Left lobe of liver (tissue), 2 donors: ENCODE measurements at places on chromosomes 7 and 10. TPM values are rescaled to one million over a fixed set of nuclear protein-coding genes. Genes with fewer than 3 reads are reported as not detected.

- no peak for DNase-seq
Measured at GRCh38 chr10:120719333-120719732, 131.8 kb upstream of the WDR11 start.

Gene WNT8B
- total RNA-seq, result not detected

- no peak for DNase-seq
Measured at GRCh38 chr10:108655057-108655456, 1268.3 kb downstream of the XPNPEP1 start.

DNA sequence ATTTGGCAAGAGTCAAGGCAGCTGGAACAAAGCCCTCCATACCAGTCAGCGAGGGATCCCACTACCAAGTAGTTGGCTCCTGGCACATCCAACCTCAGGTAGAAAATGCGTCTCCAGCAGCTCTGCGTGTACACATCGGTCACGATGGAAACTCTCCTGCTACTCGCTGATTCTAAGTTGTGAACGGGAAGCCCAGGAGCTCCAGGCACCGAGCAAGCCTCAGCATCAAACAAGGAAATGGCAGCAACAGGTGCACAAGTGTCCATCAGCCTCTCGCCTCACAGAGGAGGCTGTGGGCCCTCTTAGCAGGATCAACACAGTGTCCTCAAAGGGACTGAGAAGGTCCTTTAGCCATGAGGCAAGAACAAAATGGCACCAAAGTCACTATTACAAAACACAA, 127.0 kb downstream of the TCERG1L start:
- DNase-seq, result no peak

Gene CALHM3
- total RNA-seq, result not detected

DNA sequence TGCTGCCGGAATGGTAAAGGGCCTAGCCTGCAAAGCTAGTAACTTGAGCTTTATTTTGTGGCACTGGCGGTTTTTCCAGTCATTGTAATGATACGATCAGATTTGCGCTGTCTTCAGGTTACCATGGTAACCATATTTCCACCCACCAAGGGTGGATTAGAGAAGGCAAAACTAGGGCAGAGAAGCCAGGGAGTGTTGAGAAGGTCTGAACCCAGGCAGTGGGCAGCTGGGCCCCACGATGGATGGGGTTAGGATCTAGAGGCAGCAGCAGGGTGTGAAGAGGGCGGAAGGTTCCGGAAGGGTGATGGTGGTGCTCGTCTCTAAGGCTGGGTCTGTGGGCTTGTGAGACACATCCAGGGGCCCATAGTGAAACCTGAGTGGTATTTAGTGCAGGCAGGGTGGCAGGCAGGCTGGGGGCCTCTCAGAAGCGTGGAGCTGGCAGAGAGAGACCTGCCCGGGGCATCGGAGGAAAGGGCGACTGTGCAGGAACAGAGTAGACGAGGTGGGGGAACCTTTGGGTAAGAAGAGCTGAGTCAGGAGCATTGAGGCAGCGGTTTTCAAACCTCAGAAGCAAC, 87.9 kb upstream of the GTF2I start:
- no peak for DNase-seq

DNA sequence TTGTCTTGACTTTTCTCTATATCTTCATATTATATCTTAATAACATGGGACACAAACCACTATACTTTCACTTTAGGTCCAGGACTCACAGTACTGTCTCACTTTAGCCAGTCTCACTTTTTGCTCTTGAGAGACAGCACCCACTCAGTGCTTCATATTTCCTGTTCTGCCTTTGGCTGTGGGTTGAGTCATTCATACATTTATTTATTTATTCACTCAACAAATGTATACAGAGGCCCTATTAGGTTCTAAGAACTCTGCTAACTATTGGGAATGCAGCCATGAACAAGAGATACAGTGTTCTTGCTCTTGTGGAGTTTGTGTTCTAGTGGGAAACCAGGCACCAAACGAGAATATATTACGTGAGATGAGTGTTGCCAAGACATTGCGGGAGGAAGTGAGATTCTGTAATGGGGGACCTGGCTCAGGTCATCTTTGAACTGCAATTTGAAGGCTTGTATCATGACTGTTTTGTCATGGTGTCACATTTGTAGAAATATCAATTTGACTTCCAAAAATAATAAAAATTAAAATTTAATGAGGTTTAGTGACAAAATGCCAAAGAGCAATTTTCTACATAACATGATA, 190.1 kb downstream of the SDHAF3 start:
- DNase-seq, result no peak

DNA sequence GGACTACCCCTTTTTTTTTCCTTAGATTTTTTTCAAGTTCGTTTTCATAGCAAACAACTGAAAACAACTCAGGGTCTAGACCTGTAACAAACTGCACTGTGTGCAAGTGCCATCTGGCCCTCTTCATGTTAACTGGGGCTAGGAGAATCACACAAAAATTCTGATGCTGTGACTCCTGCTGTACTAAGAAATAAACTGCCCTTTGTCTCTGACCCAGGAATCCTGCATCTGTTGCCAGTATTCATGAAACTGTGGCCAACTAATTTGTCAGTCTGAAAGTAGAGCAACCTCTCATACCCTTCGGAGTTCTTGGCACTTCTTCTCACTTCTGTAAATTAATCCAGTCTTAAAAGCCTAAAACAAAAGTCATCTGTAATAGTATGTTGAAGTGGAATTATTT, 218.4 kb upstream of the PCDH15 start:
- DNase-seq, result no peak

GRCh38 chr7:27160546-27161213, 4.2 kb upstream of the HOXA7 start:
- DNase-seq, result peak; percentile 80

- no peak for DNase-seq
Measured at GRCh38 chr10:131870411-131870810, 30.4 kb upstream of the PPP2R2D start.

Gene SEC24C
- total RNA-seq, result 38.5 TPM

DNA sequence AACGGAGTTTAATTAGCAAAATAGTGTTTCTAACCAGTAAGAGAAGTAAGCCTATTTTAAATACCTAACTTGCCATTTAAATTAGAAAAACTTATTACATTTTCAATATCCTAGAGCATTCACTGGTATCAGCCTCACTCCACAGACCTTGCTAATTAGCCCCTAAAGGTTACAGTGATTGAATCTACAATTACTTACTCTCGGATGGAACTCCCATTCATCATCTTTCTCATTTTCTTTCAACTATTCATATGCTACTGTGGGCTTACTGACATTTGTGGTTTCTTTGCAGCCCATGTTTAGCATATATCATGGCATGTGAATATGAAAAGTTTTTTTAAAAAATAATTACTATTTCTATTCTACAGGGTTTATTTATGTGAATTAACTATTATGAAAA, 86.4 kb downstream of the GPR37 start:
- no peak for DNase-seq

GRCh38 chr10:112835217-112835715, 114.8 kb upstream of the TCF7L2 start:
- no peak for DNase-seq

Gene GTF2IRD1
- 10.3 TPM for total RNA-seq

DNA sequence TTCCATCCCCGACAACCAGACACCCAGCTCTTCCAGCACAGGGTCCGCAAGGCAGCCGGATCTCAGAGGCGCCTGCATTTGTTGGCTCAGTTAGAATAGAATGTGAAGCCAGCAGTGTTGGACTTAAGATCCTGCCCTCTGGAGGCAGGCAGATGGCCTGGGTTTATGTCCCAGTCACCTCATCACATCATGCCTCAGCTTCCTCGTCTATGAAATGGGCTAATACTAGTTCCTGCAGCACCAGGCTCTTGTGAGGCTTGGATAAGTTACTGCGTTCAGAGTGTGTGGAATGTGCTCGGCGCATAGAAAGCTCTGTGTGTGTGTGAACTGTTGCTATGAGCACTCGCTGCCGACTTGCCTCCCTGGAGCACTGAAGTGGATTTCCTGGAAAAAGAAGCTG, 202.5 kb upstream of the GPR26 start:
- no peak for DNase-seq

GRCh38 chr10:34333513-34333912, 481.6 kb downstream of the PARD3 start:
- no peak for DNase-seq
